PC-3 (cell line): ENCODE measurements at places on chromosomes 11 and 22.

DNA sequence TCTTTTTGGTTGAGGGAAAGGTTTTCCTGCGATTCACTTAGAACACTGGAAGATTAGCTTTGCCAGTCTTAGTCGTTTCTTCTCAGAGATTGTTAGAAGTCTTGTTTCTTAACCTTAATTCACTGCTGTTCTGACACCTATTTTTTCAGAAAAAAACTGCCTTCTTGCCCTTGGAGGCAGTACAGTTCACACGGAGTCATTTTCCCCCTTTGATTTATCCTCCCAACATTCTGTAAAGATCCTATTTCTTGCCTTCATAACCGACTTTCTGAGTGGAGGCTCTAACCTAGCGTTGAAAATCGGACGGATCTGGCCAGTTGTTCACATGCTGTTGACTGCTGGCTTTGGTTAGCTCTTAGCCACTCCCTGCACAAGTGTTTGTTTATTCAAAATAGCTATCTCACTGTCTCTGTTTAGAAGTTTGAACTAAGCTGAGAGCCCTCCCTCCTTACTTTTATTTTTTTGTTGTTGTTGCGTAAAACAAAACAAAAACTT lies 737 bp downstream of the BCL2L13 start:
- no peaks in the 10 kb centered on the region for H3K36me3 ChIP-seq
- H3K4me1 ChIP-seq: peaks cover 15% of the 10 kb centered on the region
- peak overlapping the region; percentile 91 for H3K4me3 ChIP-seq
- peak; percentile 40 for DNase-seq
- peak overlapping the region; percentile 93 for H3K27ac ChIP-seq

DNA sequence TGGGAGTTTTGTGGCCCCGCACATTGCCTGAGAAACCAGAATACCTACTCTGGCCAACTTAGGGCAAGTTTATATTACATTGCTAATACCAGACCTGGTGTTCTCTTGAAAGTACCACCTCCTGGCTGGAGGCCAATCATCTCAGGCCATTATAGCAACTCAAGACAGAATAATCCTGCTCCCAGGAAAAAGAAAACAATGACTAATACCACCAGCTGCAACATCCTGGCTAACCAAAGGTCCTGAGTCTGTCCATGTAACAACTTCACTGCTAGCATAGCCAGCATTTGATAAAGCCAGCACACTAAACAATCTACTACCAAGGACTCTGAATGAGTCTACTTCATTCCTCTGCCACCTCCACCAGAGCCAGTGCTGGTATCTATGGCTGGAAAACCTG lies 1298.7 kb upstream of the CNTN5 start:
- no peaks in the 10 kb centered on the region for H3K36me3 ChIP-seq
- no peaks in the 10 kb centered on the region for H3K27me3 ChIP-seq
- peak; percentile 65 for DNase-seq
- H3K27ac ChIP-seq: no peak overlapping the region
- H3K4me1 ChIP-seq: no peaks in the 10 kb centered on the region

- H3K36me3 ChIP-seq: no peaks in the 10 kb centered on the region
- no peaks in the 10 kb centered on the region for H3K27me3 ChIP-seq
- no peak overlapping the region for H3K27ac ChIP-seq
- H3K4me1 ChIP-seq: 0 out of 2 replicates have a peak, but pooled peaks cover 4% of the 10 kb centered on the region
Measured at GRCh38 chr11:10604340-10604748, 35.9 kb upstream of the LYVE1 start.

GRCh38 chr11:83956119-83956697 lies 670.0 kb upstream of the CCDC90B start:
- H3K4me1 ChIP-seq: no peaks in the 10 kb centered on the region
- DNase-seq: no peak
- no peaks in the 10 kb centered on the region; the same call in 1 of the 2 replicates for H3K27me3 ChIP-seq
- H3K27ac ChIP-seq: no peak overlapping the region
- H3K36me3 ChIP-seq: no peaks in the 10 kb centered on the region

GRCh38 chr11:120184371-120184945 lies 26.4 kb upstream of the OAF start:
- no peak overlapping the region for H3K4me3 ChIP-seq
- H3K36me3 ChIP-seq: no peaks in the 10 kb centered on the region
- H3K27me3 ChIP-seq: no peaks in the 10 kb centered on the region
- peaks cover 18% of the 10 kb centered on the region; the same call in 1 of the 2 replicates for H3K4me1 ChIP-seq
- no peak for DNase-seq

GRCh38 chr11:65645710-65646109 lies 7.8 kb downstream of the SIPA1 start:
- no peaks in the 10 kb centered on the region; the same call in 1 of the 2 replicates for H3K4me1 ChIP-seq
- H3K4me3 ChIP-seq: no peak overlapping the region
- no peak for DNase-seq
- H3K27ac ChIP-seq: no peak overlapping the region
- H3K36me3 ChIP-seq: no peaks in the 10 kb centered on the region
- H3K27me3 ChIP-seq: no peaks in the 10 kb centered on the region

DNA sequence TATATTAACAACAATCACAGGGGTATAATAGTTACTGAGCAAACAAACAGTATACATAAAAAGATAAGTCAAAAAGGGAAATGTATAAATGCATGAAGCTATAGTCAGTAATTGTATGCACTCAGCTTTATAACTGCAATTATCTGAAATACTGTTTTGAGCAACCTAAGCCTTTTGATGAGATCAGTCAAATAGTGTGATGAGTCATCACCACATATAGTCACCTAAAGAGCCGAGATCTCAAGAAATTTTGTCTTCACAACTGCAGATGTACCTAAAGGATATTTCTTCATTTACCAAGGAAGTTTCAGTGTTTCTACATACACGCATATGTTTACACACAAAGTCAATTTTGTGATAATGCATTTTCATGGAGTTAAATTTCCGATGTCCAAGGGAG lies 5.4 kb upstream of the OR51A2 start:
- no peak for DNase-seq
- H3K27ac ChIP-seq: no peak overlapping the region
- no peak overlapping the region for H3K4me3 ChIP-seq
- H3K36me3 ChIP-seq: no peaks in the 10 kb centered on the region
- H3K4me1 ChIP-seq: no peaks in the 10 kb centered on the region
- H3K27me3 ChIP-seq: no peaks in the 10 kb centered on the region

- DNase-seq: no peak
- peaks cover 7% of the 10 kb centered on the region; the same call in 1 of the 2 replicates for H3K36me3 ChIP-seq
- peak overlapping the region; percentile 51 for H3K27ac ChIP-seq
- peaks cover 27% of the 10 kb centered on the region for H3K4me1 ChIP-seq
Measured at GRCh38 chr11:9138133-9138453, 46.7 kb upstream of the SCUBE2 start.

- peaks cover 13% of the 10 kb centered on the region for H3K4me1 ChIP-seq
- DNase-seq: no peak
- no peak overlapping the region for H3K4me3 ChIP-seq
- no peaks in the 10 kb centered on the region for H3K36me3 ChIP-seq
Measured at GRCh38 chr22:38832005-38832978, 11.5 kb downstream of the NPTXR start.

GRCh38 chr11:104796301-104796700 lies 102.0 kb downstream of the CASP12 start:
- H3K27me3 ChIP-seq: no peaks in the 10 kb centered on the region
- H3K4me1 ChIP-seq: no peaks in the 10 kb centered on the region
- no peaks in the 10 kb centered on the region for H3K36me3 ChIP-seq
- no peak overlapping the region for H3K27ac ChIP-seq
- no peak overlapping the region for H3K4me3 ChIP-seq

- no peaks in the 10 kb centered on the region for H3K36me3 ChIP-seq
- DNase-seq: no peak
- H3K4me3 ChIP-seq: no peak overlapping the region
- no peaks in the 10 kb centered on the region for H3K27me3 ChIP-seq
- no peaks in the 10 kb centered on the region for H3K4me1 ChIP-seq
- H3K27ac ChIP-seq: no peak overlapping the region
Measured at GRCh38 chr22:35440129-35440528, 40.2 kb downstream of the MCM5 start.

- no peaks in the 10 kb centered on the region for H3K27me3 ChIP-seq
- DNase-seq: no peak
- peaks cover 17% of the 10 kb centered on the region for H3K4me1 ChIP-seq
- H3K36me3 ChIP-seq: no peaks in the 10 kb centered on the region
Measured at GRCh38 chr11:79121351-79121750, 319.5 kb downstream of the TENM4 start.
